ENCODE measurements at places on chromosomes 16 and 17.

DNA sequence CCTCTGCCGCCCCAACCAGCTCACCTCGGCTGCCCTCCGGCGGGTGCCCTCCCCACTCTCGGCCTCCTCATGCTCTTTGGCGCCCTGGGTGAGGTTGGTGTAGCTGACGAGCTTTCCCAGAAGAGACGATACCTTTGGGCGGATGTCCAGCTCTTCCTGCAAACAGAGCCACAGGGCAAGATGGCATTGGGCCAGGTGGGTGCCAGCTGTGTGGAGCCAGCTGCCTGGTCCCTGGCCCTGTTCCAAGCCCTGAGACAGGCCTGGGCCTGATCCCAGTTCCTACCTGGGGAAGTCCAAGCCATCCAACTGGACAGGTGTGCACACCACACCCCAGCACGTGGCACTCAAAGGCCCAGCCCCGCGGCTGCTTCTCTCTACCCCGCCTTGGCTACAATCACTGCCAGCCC is 6.9 kb downstream of the SLC12A4 start:
- DNase-seq: no peak

DNA sequence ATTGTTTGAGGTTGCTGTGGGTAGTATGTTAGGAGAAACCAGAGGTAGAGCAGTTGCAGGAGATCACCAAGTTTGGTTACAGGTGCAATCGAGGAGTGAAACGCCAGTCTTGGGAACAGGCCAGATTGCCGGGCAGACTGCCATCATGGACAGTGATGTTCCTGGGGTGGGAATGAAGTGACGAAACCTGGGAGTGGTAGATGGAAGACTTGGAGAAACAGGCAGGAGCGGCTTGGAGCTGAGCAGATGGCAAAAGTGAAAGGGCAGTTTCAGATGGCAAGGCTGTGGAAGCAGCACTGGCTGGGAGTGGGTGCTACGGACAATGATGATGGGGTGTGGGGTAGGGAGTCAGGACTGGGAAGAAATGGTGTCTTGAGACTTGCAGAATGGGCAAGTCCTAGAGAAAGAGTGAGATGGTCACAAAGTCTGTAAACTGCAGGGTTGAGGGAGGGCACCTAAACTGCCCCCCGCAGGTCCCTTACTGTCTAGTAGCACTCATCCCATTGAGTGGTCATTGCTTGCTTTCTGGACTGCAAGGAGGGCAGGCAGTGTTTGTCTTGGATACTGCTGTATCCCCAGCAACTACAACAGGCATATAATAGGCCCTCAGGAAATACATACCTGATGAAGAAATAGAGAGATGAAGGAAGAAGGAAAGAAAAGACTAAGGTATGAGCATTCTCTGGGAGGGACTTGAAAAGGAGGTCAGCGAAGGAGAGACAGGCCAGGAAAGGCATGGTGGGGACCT is 29.5 kb upstream of the ULK2 start:
- no peak for DNase-seq

GRCh38 chr16:920717-921116 is 50.1 kb downstream of the LMF1 start:
- DNase-seq: no peak

DNA sequence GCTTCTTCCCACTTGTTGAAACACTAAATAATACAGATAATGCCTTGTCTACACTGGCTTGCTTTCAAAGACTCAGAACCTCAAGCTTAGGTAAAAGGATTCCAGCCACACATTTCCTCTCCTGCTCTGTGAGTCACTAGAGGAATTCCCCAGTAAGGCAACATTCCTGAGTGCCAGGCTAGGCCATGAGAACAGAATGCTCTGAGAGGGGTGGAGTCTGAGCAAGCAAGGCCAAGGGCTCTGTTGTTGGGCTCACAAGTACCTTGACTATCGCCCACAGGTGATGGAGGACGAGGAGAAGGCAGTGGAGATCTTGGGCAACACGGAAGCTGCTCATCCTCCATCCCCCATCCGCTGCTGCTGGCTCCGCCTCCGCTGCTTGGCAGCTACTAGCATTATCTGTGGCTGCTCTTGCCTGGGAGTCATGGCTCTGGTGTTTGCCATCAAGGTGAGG is 6.7 kb upstream of the PHKG2 start:
- no peak for DNase-seq

DNA sequence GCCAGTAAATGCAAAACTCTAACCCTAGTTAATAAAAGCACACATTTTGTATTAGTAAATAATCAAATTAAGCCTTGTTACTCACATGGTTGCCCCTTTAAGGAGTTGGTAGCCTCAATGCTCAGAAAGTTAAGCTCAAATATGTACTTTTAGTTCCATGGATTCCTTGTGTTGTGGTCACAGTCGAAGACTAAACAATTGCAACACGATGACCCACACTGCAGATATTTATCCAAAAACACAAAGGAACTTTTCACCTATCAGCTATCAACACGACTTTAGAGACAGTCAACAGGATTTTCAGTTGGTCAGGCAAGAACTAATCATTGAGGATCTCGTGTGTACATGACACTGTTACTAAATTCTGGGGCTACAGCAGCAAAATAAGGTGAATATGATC is 47.4 kb upstream of the NUDT7 start:
- no peak for DNase-seq

- peak; percentile 74 for DNase-seq
Observed at GRCh38 chr16:29807426-29808218, 1.3 kb downstream of the MAZ start.

DNA sequence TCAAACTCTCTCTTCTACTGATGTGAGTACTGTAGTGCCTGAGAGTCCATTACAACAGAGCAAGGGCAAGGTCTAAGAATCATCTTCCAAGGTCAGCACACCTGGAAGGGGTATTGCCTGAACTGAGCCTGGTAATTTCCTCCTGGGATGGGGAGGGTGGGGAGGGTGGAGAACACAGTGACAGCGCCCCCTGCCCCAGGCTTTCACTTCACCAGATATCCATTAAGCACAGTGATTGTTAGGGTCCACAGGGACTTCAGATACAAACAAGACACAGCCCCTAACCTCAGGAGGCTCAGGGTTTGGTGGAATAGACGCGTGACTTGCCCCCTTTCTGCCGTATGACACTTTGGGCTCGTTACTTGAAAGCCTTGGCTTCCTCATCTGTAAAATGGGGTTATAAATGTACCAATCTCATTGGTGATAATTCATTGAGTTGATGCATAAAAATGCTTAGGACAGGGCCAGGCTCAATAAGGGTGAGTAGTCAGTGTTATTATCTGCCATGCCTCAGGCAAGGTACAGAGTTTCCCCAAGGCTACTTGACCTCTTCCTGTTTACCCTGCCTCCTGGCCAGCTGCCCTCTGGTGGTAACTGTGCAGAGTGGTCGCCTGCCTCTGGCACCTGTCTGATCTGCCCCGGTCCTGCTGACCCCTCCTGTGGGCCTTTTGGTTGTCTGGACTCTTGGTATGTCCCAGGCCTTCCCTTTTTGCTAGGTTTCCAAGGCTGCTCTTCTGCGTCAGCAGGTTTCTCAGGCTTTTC is 13.1 kb upstream of the BRD7 start:
- DNase-seq: no peak

DNA sequence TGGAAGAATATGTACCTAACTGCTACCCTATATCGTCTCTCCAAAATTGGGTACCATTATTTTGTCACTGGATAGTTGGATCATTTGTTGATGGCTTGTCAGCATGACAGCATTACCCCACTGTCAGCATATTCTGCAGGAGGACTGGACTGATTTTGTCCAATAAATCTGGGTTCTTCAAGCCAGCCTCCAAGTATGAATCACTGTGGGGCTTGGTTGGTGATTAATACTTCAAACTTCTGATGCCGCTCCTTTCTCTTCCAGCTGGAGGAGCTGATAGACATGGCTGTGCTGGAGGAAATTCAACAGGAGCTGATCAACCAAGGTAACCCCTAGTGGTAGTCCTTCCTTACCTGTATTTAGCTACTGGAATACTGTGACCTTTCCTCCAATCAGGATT is 2.5 kb downstream of the RPAIN start:
- no peak for DNase-seq

GRCh38 chr16:74800216-74800871 is 25.7 kb upstream of the FA2H start:
- no peak for DNase-seq

- no peak for DNase-seq
Observed at GRCh38 chr17:75592348-75593020, 4.9 kb downstream of the MYO15B start.

DNA sequence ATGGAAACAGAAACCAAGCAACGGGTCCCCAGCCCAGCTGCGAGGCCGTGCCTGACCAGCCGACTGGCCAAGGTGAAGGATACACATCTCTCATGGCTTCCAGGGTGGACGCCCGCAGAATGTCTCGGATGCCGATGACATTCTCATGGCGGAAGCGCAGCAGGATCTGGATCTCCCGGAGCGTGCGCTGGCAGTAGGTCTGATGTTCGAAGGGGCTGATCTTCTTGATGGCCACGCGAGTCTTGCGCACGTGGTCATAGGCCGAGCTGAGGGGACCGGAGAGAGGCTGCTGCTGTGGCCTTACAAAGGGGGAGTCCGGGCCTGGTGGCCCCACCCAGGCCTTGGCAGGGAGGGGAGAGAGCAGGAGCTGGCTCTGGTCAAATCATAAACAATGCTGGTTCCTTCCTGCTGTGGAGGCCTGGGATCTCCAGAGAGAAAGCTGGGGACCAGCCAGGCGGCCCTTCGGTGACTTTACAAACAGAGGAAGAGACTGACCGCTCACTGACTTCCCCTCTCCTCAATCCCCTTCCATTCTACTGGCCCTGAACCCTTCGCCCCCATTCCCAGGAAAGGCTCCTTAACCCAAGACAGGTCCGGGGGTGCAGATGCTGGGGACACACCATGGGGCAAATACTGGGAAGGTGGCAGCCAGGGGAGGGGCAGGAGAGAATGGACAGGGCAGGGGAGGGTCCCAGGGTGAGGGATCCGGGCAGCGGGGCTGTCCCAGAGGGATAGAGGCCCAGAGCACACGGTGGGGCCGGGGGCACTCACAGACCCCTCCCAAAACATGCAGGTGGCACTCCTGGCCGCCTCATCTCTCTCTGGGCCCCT is 1.1 kb downstream of the MAPK3 start:
- DNase-seq: no peak

GRCh38 chr17:64328859-64329531 is 61.7 kb downstream of the PECAM1 start:
- no peak for DNase-seq

GRCh38 chr16:86756882-86757703 is 178.7 kb downstream of the FOXL1 start:
- DNase-seq: no peak

DNA sequence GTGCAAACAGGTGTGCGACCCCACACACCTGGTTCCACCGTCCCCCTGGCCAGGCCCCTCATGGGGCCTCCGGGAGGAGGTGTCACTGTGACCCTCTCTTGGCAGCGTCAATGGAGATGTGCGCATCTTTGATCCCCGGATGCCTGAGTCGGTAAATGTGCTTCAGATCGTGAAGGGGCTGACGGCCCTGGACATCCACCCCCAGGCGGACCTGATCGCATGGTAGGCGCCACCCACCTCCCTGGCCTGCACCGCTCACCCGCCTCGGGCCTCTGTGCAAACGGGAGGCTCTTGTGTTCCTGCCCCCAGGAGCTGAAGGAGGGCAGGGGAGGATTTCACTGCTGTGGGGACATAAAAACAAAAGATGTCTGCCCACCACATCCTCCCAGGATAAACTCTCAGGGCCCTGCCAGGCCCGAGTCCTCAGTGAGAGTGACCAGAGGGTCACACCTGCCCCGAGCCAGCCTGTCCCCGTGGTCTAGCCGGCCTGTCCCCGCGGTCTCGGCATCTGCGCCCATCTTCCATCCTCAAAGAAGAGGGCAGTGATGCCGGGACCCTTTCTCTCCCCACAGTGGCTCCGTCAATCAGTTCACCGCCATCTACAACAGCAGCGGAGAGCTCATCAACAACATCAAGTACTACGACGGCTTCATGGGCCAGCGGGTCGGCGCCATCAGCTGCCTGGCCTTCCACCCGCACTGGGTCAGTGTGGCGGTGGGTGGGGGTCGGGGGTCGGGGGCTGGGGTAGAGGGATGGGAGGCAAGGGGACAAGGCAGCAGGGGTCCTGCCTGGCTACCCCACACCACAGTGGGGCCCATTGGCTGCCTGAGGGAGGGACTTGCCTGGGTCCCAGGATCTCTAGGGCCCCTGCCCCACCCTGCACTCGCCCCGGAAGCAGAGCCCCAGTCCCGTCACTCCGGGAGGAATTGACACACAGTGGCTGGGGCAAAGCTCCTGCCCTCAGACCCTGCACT is 29.0 kb upstream of the CHMP6 start:
- DNase-seq: no peak

DNA sequence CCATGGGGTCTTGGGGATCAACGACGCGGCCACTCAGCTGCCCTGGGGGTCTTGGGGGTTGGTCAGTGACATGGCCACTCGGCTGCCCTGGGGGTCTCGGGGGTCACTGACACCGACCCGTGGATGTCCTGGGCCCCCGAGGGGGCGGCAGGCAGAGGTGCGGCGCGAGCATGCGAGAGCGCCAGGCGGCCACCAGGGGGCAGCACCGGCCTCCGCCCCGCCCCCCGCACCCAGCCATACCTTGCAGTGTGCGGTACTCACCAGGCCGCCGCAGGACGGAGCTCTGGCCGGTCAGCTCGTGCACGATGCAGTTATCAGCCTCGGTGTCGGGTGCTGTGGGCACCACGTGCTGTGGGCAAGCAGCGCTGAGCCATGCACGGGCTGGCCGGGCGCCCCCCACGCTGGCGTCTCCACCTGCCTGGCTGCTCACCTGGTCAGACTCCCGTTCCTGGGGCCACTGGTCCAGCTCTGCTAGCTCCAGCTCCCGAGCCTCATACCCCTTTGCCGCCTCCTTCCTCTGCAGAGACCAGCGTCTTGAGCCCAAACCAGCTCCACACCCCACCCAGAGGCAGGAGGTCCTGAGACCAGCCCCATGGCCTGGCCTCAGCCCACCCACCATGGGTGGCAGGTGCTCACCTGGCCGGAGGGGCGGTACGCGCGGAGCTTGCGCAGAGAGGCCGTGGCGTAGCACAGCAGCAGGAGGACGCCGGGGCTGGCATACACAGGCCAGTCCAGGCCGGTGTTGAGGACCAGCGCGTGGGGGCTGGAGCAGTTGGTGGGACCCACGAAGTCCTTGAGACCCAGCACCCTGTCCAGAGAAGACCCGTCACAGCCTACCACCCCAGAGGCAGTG is 31.2 kb downstream of the CTU2 start:
- DNase-seq: peak; percentile 41

GRCh38 chr16:23902748-23903414 is 67.1 kb downstream of the PRKCB start:
- DNase-seq: no peak

GRCh38 chr16:84633622-84634021 is 14.7 kb upstream of the KLHL36 start:
- DNase-seq: no peak

DNA sequence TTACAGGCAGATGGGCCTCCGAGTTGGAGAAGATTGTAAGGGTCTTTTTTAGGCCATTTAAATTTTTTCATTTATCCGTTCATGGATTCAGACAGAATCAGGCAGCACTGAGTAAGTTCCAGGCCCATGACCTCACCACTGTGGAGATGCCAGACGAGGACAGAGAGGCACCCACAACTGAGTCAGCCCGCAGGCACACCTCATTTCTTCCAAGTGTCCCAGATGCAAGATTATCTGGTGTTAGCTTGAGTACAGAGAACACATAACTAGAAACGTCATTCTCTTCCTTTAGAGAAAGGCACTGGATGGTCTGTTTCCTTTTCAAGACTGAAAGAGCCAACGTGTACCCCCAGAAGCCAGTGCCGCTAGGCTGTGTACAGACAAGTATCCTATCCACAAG is 16.9 kb downstream of the CLEC16A start:
- DNase-seq: no peak

- DNase-seq: no peak
Observed at GRCh38 chr17:4958102-4958501, 7.2 kb downstream of the ENO3 start.

GRCh38 chr16:47470810-47471209 is 9.7 kb downstream of the PHKB start:
- no peak for DNase-seq
